ENCODE measurements at places on chromosomes 1 and 21.

- no peak for DNase-seq
These were observed 14.8 kb upstream of the ETV3L start for GRCh38 chr1:157114183-157115121.

DNA sequence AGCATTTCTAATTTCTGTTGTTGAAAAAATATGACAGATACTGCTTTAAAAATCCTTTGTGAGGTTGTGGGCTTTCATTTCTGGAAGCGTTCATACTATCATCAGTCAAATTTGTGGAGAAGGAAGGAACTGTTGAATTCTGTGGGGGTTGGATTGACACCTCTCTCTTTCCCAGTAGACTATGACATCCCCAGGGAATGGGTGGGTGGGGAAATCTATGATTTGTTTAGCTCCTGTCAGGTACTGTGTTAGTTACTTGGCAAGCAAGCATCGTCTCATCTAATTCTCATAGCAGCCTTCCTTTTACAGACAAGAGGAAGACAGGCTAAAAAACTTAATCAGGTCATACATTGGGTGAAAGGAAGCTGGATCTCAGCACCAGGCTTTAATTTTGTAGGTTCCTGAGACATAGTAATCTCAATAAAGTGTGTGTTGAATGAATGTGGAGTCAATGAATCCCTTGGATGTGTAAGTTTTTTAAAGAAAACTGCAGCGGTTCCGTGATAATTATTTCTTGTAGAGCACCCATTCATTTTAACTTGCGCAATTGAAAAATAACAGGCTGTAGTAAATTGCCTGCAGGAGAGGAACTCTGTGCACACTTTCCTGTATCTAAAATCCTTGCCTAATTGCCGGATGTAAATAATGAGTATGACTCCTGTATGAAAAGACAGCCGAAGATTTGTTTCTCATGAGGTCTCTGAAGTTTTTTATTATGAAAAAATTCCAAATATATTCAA, 60.6 kb downstream of the MYOM3 start:
- no peak for DNase-seq

- DNase-seq, result no peak
These were observed 1.1 kb downstream of the WNT3A start for GRCh38 chr1:228007801-228008341.

DNA sequence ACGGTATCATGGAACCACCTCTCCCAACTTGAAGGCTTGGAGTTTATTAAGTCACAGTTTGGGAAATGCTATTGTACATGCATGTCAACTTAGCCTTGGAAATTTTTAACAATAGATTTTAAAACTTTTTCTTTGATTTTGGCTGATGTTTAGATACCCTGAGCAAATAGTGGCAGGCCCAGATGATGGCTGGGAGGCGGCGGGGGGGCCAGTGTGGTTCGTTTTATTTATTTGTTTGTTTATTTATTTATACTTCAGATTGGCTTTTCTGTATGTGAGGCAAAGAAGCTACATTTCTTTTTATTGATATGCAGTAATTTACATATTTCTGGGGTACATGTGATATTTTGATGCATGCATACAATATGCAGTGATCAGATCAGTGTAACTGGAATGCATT, 82.0 kb downstream of the VWA5B1 start:
- no peak for DNase-seq

- no peak for DNase-seq
These were observed 174.7 kb downstream of the HHIPL2 start for GRCh38 chr1:222373216-222373615.

GRCh38 chr1:22039594-22040285, 12.8 kb upstream of the CDC42 start:
- no peak for DNase-seq
